K562 (cell line): ENCODE measurements at places on chromosomes 16 and 17. TPM values are rescaled to one million over a fixed set of nuclear protein-coding genes. Genes with fewer than 3 reads are reported as not detected.
A peak's percentile ranks its signal among the peaks of the same experiment; 100 is the strongest.

PDILT gene
- not detected in 2 replicates for total RNA-seq

NOMO2 gene
- 77.2 and 79.2 TPM in 2 replicates for total RNA-seq

PRDM7 gene
- not detected in 2 replicates for total RNA-seq

COPZ2 gene
- 0.49 TPM in 1 of 2 replicates, not detected in the other for total RNA-seq

IKZF3 gene
- total RNA-seq, result 1.1 and 1.6 TPM in 2 replicates

SULT1A1 gene
- 15.3 and 15.6 TPM in 2 replicates for total RNA-seq

- H3K36me3 ChIP-seq, result peaks cover 82% of the 10 kb centered on the region; the same call in 2 of the 3 replicates
- H3K4me3 ChIP-seq, result no peak overlapping the region
- no peak for DNase-seq
- H3K4me1 ChIP-seq, result peaks cover 14% of the 10 kb centered on the region
Observed at GRCh38 chr17:40093580-40094201, 6.7 kb downstream of the NR1D1 start.

DNA sequence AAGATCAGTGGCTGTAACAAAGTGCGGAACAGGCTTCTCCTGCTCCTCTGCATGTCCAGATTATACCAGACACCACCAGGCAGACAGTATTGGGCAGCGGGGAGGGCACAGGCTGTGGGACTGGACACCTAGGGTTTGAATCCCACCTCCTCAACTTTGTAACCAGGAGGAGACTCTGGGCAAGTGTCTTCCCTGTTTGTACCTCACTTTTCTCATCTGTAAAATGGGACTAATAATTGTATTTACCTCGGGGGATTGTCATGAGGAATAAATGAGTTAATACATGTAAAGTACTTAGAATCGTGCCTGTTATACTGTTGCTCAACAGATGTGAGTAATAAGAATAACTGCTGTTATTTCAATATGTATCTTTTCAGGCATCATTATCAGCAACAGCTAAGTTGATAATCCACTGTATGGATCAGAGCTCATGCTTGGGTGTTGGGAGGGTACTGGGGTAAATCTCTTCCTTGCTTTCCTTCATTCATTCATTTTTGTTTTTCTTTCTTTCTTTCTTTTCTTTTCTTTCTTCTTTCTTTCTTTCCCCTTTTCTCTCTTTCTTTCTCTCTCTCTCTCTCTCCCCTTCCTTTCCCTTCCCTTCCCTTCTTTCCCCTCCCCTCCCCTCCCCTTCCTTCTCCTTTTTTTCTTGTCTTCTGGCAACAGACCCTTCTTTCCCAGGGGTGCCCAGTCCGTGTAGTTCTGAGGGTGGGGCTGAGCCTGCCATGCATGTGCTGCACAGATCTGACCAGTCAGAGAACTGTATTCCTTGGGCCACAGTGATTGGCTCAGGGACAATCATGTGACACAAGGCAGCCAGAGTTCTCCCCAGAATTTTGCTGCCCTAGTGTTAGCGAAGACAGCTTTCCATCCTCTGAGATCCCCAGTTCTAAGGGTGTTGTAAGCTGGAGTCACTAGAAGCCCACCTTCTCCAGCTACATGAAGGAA lies 25.3 kb upstream of the BRD7 start:
- peaks cover 5% of the 10 kb centered on the region; the same call in 1 of the 2 replicates for H3K27me3 ChIP-seq
- no peak overlapping the region for H3K4me3 ChIP-seq
- peaks cover 23% of the 10 kb centered on the region; the same call in 2 of the 3 replicates for H3K4me1 ChIP-seq
- DNase-seq, result no peak
- no peaks in the 10 kb centered on the region for H3K36me3 ChIP-seq
- H3K27ac ChIP-seq, result no peak overlapping the region

DNA sequence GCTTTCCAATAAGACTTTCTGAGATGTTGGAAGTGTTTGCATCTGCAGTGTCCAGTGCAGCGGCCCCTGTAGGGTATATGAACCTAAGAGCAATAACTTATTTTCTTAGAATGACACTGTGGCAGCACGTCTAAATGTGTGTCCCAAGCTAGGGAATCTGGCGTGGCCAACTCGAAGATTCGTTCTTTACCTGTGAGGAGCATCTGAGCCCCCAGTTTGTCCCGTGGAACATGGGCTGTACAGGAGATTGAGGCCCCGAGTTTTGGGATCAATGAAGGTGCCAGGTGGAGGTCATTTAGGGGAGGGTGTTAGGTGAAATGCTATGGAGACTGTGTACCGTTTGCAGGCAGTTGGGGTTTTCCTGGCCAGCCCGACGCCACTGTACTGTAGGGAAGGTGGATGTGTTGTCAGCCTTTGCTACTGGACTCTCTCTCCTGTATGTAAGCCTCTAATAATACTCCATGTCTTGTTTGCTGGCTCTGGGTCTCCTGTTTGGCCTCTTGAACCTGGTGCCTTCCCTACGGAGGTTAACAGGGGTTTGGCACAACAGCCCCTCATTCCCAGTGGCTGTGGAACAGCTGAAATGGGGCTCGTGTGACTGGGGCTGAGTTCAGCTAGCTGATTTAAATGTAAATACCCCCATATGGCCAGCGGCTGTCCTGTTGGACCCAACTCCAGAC lies 45.5 kb upstream of the SDK2 start:
- no peak for DNase-seq
- H3K4me1 ChIP-seq, result no peaks in the 10 kb centered on the region; the same call in 1 of the 2 replicates
- no peak overlapping the region for H3K4me3 ChIP-seq

- H3K4me1 ChIP-seq, result no peaks in the 10 kb centered on the region
- no peak overlapping the region for H3K27ac ChIP-seq
- no peak overlapping the region for H3K4me3 ChIP-seq
- H3K36me3 ChIP-seq, result no peaks in the 10 kb centered on the region
Observed at GRCh38 chr16:81567987-81568748, 123.6 kb downstream of the CMIP start.

DNA sequence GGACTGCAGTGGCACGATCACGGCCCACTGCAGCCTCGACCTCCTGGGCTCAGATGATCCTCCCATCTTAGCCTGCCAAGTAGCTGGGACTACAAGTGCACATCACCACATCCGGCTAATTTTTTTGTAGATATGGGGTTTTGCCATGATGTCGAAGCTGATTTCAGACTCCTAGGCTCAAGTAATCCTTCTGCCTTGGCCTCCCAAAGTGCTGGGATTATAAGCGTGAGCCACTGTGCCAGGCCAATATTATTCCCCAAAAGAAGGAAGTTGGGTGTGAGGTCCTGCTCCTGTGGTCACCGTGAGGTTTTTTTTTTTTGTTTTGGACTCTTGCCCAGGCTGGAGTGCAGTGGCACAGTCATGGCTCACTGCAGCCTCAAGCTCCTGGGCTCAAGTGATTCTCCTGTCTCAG lies 1.5 kb downstream of the AMZ2 start:
- peaks cover 26% of the 10 kb centered on the region for H3K4me1 ChIP-seq
- DNase-seq, result peak; percentile 18
- H3K27ac ChIP-seq, result no peak overlapping the region
- H3K36me3 ChIP-seq, result peaks cover 5% of the 10 kb centered on the region; the same call in 1 of the 3 replicates

DNA sequence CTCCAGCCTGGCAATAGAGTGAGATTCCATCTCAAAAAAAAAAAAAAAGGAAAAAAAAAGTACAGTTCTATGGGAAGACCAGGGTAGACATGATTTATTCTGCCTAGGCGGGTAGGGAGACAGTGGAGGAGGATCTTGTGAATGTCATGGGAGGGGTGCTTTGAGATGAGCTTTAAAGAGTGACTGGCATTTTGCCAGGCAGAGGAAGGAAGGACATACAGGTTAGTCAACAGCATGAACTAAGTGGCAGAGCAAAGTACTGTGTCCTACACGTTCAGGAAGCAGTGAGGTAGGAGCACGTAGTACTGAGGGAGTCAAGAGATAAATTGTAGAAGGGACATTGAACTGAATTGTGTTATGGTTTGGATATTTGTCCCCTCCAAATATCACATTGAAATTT lies 451.5 kb downstream of the TOX3 start:
- no peak for DNase-seq
- H3K27ac ChIP-seq, result no peak overlapping the region
- H3K4me1 ChIP-seq, result no peaks in the 10 kb centered on the region
- H3K27me3 ChIP-seq, result no peaks in the 10 kb centered on the region
- no peak overlapping the region for H3K4me3 ChIP-seq
- no peaks in the 10 kb centered on the region for H3K36me3 ChIP-seq

DNA sequence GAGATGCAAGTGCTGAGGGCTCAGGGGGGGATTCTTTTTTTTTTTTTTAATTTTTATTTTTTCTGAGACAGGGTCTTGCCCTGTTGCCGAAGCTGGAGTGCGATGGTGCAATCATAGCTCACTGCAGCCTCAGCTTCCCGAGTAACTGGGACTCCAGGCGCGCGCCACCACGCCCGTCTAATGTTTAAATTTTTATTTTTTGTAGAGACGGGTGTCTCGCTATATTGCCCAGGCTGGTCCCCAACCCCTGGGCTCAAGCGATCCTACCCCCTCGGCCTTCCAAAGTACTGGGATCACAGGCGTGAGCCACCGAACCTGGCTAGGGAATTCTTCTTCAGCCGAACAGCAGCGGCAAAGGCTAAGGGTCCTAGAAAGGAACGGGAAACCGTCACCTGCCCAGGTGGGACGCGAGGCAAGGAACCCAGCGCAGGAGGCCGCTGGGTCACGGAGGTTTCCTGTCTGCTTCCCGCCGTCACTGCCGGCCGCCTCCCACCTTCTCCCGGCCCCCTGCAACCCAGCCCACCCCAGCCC lies 13.3 kb upstream of the OR1F1 start:
- H3K4me1 ChIP-seq, result peaks cover 48% of the 10 kb centered on the region
- no peak for DNase-seq
- peaks cover 4% of the 10 kb centered on the region; the same call in 1 of the 2 replicates for H3K27me3 ChIP-seq
- H3K27ac ChIP-seq, result no peak overlapping the region

DNA sequence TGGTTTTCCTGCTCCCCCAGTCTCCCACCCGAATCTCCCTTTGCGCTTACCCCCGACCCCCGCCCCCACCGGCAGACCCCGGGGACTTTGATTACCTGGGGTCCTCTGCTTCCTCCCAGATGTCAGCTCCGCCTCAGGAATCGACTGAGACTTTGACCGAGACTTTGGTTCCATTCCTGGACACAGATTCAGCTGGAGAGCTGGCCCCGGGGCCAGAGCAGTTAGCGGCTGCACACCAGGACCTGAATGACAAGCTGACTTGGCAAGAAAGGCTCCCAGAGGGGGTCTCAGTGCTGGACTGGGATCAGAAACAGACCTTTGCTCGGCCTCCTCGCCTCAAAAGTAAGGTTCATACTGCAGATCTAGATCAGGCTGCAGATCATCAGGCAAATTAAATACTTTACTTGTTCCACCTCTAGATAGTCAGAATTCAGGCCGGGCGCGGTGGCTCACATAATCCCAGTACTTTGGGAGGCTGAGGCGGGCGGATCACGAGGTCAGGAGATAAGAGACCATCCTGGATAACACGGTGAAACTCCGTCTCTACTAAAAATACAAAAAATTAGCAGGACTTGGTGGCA lies 60.3 kb upstream of the FBXO47 start:
- H3K27ac ChIP-seq, result no peak overlapping the region
- H3K4me1 ChIP-seq, result peaks cover 9% of the 10 kb centered on the region
- no peaks in the 10 kb centered on the region for H3K36me3 ChIP-seq
- H3K4me3 ChIP-seq, result no peak overlapping the region
- H3K27me3 ChIP-seq, result no peaks in the 10 kb centered on the region

- H3K4me3 ChIP-seq, result no peak overlapping the region
- H3K4me1 ChIP-seq, result no peaks in the 10 kb centered on the region
- no peak overlapping the region for H3K27ac ChIP-seq
- DNase-seq, result no peak
Observed at GRCh38 chr17:78537217-78537860, 39.9 kb downstream of the DNAH17 start.

GRCh38 chr17:1783271-1783670 lies 21.4 kb downstream of the SERPINF1 start:
- peaks cover 57% of the 10 kb centered on the region for H3K36me3 ChIP-seq
- no peak for DNase-seq
- no peaks in the 10 kb centered on the region for H3K27me3 ChIP-seq
- H3K4me3 ChIP-seq, result no peak overlapping the region

DNA sequence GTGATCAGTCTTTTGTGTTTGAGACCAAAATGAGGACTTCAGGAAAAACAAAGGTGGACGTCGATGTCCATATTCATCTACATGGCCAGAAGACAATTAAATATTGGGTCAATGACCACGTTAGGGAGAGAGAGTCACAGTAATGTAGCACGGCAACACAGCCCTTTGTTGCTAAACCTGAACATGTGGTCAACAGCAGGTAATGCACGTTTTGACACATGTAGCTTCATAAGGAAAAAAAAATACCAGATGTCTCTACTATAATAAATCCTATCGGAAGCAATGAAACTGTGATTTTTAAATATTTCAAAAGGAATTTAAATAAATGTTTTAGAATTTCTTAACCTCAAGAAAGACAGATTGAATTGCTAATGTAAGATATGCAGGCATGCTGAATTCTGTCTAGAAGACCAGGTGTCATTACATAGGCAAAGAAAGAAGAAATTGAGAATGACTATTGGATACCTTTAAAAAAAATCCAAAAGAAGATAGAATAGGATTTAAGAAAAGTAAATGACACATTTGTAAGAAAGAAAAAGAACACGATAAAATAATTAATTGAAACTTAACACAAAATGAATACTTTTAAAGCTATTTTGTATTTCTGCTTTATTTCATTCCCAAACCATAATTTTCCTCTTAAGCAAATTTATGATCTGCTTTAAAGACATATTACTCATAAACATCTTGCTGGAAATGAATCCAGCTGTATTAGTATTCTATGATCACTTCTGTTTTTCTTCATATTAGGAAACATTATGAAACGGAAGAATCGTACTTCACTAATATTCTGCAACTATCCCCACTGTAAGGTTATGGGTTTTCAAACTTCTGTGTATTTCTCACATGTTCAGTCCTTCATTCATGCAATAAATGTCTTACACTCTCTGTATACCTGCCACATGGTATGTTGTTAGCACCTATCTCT lies 30.1 kb downstream of the ABCA8 start:
- H3K36me3 ChIP-seq, result no peaks in the 10 kb centered on the region; the same call in 2 of the 3 replicates
- no peak for DNase-seq
- H3K27me3 ChIP-seq, result no peaks in the 10 kb centered on the region
- no peaks in the 10 kb centered on the region for H3K4me1 ChIP-seq
- H3K27ac ChIP-seq, result no peak overlapping the region

- H3K27me3 ChIP-seq, result no peaks in the 10 kb centered on the region
- H3K4me3 ChIP-seq, result no peak overlapping the region
- H3K4me1 ChIP-seq, result no peaks in the 10 kb centered on the region
- no peaks in the 10 kb centered on the region for H3K36me3 ChIP-seq
- H3K27ac ChIP-seq, result no peak overlapping the region
- DNase-seq, result peak; percentile 89
Observed at GRCh38 chr16:82263521-82264143, 93.6 kb upstream of the MPHOSPH6 start.

- no peak for DNase-seq
- peaks cover 56% of the 10 kb centered on the region; the same call in 2 of the 3 replicates for H3K36me3 ChIP-seq
- no peak overlapping the region for H3K4me3 ChIP-seq
- no peaks in the 10 kb centered on the region for H3K4me1 ChIP-seq
Observed at GRCh38 chr16:89146211-89147005, 25.1 kb upstream of the CDH15 start.

GRCh38 chr17:64006361-64007088 lies 8.4 kb downstream of the PRR29 start:
- peak overlapping the region; percentile 81 for H3K27ac ChIP-seq
- peaks cover 31% of the 10 kb centered on the region for H3K36me3 ChIP-seq
- H3K4me1 ChIP-seq, result peaks cover 55% of the 10 kb centered on the region
- H3K4me3 ChIP-seq, result peak overlapping the region; percentile 44
- DNase-seq, result peak; percentile 97
